ENCODE measurements at places on chromosomes 3 and 15.

- no peak for DNase-seq
Observed at GRCh38 chr15:47689660-47690059, 27.6 kb upstream of the SEMA6D start.

- peak; percentile 62 for DNase-seq
Observed at GRCh38 chr3:75294124-75294523, 370.0 kb upstream of the FRG2C start.

- DNase-seq: no peak
Observed at GRCh38 chr3:54653456-54654195, 274.2 kb downstream of the LRTM1 start.

DNA sequence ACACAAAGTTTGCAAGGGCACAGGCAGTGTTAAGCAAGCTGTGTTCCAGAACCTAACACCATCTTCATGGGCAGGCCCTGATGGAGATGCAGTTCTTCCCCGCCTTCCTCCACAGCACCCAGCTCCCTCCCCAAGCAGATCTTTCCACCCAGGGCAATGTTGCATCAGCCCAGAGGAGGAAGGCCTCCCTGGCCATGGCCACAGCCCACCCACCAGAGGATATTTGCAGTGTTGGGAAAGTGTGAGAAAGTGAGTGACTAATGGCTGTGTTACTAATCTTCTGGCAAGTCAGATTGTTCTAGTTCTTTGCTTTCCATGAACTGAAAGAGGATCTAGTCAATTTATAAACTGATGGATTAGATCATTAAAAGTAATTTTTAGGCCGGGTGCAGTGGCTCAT lies 42.0 kb upstream of the ATP10A start:
- no peak for DNase-seq

DNA sequence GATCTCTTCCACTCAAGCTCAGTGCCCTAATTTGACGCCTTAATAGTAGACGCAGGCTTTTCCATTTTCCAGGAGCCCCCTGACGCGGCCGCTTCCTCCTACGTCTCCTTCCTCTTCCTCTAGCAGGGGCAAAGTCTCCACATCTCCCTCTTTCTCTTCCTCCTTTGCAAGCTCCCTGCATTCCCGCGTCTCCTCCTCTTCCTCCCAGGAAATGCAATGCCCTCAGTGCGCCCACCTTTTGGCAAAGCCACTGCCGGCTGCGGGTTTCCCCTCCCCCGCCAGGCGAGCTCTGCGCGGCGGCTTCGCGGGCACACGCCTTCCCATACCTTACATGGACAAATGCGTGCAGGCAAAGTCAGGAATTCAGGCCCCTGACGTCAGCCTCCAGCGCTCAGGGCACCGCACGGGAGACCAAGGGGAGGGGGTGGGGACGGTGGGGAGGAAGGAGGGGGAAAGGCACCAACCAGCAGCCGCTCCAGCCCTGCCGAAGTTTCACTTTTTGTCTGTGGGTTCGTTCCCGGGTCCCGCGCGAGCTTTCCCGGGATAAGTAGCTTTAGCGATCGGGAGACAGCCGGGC lies 432 bp upstream of the LPP start:
- peak; percentile 90 for DNase-seq

DNA sequence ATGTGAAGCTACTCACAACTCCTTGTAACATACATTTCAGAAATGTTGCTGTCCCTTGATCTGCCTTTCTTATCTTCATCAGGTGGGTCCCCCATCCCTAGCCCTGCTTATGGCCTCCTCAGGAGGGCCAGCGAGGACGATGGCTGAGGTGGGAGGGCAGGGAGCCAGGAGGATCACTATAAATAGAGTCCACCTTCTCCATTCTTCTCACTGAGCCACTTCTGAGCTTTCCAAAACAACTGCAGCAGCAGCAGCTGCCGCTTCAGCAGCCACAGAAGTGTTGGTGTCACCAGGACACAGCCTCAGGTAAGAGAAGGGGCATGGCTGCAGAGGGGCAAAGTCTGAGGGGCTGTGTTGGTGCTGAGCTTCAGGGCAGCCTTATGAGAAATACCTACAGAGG lies 53.5 kb downstream of the ANAPC13 start:
- no peak for DNase-seq

- DNase-seq: no peak
Observed at GRCh38 chr15:91032919-91033803, 10.8 kb upstream of the VPS33B start.

- peak; percentile 40 for DNase-seq
Observed at GRCh38 chr3:100103558-100104441, 10.5 kb downstream of the FILIP1L start.
